ENCODE measurements at places on chromosomes 13 and 19.

DNA sequence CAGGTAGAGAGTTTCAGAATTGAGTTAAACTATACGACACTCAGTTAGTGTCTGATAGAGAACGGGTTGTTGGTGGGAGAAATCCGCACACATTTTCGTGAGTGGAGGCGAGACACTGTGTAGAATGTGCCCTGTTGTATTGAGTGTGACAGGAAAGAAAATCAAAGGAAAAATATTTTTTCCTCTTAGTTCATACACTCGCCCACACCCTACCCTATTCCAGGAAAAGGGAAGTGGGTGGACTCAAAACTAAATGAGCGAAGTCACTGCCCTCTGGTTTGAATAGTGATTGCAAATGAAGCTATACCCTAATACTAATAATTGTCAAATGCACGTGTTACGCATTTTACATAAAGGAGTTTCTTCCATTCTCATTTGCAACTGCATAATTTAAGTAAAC lies 2.0 kb downstream of the ZNF347 start:
- DNase-seq, result no peak

DNA sequence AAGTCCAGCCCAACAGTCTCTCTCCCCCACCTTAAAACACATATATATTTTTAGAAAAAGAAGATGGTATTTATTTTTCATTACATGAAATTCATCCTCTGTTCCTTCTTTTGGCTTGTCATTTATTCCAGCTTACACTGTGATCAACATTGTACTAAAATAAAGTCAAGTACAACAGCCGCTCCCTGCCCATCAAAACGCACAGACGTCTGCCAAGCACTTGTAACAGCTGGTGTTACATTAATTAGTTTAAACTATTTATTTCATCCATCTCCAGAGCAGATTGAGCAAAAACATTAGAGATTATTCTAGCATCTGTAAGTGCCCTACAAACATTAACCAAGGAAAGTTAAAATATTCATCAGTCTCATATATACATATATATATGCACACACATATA lies 350.5 kb downstream of the DACH1 start:
- no peak for DNase-seq

GRCh38 chr13:40434516-40435397 lies 231.7 kb downstream of the FOXO1 start:
- no peak for DNase-seq

DNA sequence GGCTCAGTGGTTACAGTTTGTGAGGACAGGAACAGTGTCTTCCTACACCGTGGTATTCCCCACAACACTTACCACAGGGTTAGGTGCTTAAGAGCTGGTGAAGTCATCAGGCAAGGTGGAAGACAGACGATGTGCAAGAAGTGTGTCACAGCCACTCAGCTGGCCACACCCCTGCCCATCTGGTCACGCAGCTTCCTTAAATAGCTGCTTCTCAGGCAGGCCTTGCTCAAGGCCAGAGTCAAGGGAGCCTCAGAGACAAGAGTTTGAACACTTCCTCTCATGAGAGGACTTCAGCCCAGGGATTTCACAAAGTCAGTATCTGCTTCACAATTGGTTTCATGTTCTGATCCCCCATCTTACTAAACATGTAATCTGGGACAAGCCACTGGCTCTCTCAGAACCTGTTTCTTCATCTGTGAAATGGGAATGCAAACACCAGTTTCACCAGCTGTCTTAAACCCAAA lies 80.3 kb upstream of the FRY start:
- peak; percentile 44 for DNase-seq

DNA sequence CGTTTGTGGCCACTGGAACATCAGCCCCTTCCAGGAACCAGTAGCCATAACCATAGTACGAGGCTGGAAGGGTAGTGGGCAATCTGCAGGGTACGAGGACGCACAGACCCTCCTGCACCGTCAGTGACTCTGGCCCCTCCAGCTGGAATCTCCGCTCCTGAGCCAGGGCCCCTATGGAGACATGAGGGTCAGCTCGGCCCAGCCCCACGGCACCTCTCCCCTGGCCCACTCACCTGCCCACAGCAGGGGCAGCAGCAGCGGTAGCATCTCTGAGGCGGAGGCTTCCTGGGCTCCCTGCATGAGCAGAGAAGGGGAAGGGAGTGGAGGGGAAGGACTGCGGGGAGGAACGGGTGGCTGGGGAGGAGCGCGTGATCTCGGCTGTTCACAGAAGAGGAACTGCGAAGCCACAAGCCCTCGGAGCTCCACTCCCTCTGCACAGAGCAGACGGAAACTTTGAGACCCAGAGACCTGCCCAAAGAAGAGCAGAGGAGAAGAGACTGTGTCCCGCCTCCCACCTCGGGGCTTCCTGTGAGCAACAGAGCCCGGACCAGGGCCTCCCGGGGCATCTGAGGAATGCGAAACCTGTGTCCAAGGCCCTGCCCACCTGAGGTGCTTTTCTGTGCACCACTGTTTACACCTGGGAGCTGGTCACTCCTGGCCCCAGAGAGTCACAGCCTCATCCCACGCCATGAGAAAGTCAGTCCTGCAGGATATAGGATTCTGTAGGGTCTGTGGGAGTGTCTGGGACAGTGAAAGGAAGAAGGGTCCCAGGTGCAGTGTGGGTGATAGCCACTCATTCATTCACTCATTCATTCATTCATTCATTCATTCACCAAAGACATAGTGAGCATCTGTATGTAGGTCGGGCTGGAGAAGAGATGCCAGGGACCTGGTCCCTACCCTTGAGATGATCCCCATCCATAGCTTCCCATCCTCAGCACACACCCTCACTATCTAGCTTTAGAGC lies at the start of gene SIGLEC6:
TSS of gene SIGLEC6 (minus strand) at position 322 of the 967 bp plus-strand sequence. CDS start at position 300, 22 bp downstream.
- no peak for DNase-seq

Measured in foreskin keratinocyte (primary cell).